Thoracic aorta (tissue), 2 donors: ENCODE measurements at places on chromosomes 3 and 15.
A peak's percentile ranks its signal among the peaks of the same experiment; 100 is the strongest.

- no peak overlapping the region for H3K4me3 ChIP-seq
- no peaks in the 10 kb centered on the region for H3K27me3 ChIP-seq
- no peaks in the 10 kb centered on the region for H3K36me3 ChIP-seq
- H3K4me1 ChIP-seq: peaks cover 27% of the 10 kb centered on the region
- peak overlapping the region; percentile 61 for H3K27ac ChIP-seq
- DNase-seq: no peak
Observed at GRCh38 chr3:20056725-20057611, 16.7 kb downstream of the KAT2B start.

DNA sequence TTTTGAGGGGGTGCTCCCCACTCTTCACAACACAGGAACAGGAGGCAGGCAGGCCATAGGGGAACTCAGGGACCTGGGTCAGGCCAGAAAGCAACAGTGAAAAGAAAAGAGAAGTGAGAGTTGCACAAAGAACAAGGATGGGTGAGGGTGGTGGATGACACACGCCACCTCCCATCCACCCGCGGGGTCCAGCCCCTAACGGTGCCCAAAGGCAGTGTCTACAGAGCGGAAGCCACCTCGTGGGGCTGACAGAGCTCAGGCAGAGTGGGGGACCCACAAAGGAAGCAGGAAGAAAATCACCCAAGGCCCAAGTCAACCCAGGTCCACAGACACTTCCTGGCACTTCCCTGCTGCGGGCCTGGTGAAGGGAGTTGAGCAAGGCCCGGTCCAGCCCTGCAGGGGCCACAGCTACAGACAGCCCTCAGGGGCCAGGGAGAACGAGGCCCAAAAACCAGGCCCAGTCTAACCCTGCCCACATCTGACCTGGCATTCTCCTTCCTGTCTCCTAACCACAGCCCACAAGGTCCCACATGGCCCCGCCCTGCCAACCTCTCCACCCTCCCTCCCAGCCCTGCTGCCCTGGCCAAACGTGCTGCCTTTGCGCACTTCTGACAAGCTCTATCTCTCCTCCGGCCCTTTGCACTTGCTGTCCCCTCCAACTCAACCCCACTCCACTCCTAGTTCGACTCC is 5.9 kb downstream of the NUP210 start:
- no peak for DNase-seq
- peaks cover 3% of the 10 kb centered on the region for H3K4me1 ChIP-seq

DNA sequence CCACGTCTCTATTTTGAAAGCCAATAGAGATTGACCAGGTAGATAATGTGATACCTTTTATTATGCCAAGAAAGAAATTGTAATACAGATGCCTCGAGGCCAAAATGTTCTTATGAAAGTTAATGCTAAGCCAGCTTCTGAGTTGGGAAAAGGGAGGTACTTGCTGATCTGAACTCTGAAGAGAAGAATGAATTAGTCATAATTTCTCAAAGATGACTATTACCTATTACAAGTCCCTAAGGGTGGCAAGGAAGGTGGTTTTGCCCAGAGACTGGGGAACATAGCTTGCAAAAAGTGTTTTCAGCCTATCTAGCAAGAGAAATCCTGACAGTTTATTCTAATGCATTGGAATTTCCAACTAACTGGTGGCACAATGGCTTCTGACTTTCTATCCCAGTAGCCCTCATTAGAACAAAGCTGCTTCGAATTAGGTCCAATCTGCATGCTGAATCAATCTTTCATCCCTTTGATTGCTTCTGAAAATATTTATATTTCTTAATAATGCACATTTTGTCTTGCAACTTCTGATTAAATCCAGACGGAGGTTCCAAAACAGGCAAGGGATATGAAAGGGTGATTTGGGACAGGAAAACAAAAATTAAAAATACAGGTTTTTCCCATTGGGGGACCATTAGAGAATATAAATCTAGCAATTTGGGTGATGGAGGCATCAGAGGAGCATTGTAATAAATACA is 17.7 kb upstream of the NR2F2 start:
- H3K27ac ChIP-seq: no peak overlapping the region
- DNase-seq: no peak
- no peaks in the 10 kb centered on the region for H3K36me3 ChIP-seq
- no peaks in the 10 kb centered on the region for H3K27me3 ChIP-seq
- H3K4me3 ChIP-seq: no peak overlapping the region
- no peaks in the 10 kb centered on the region for H3K4me1 ChIP-seq

GRCh38 chr3:180594631-180595558 is 7.1 kb upstream of the TTC14 start:
- DNase-seq: no peak
- no peaks in the 10 kb centered on the region for H3K36me3 ChIP-seq
- H3K27me3 ChIP-seq: no peaks in the 10 kb centered on the region
- no peak overlapping the region for H3K27ac ChIP-seq

GRCh38 chr15:53665930-53666329 is 93.5 kb downstream of the WDR72 start:
- no peak overlapping the region for H3K4me3 ChIP-seq
- no peaks in the 10 kb centered on the region for H3K4me1 ChIP-seq

DNA sequence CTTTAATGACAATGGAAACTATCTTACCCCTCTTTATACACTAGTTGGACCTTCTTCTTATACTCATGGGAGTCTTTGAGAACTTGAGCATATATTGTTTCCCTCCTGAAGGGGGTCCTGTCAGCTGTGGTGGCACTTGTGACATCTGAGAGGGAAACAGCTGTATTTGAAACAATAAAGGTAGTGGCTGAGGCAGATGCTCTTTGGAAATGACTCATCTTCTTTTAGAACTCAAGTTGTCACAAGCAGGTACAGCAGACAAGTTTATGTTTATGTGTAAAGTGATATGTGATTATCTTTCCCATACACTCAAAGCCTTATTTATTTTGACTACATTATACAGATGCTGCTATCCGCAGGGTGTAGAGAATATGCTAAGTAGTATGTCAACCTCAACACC is 220.0 kb upstream of the GRM7 start:
- no peak overlapping the region for H3K27ac ChIP-seq
- no peaks in the 10 kb centered on the region for H3K27me3 ChIP-seq
- H3K36me3 ChIP-seq: no peaks in the 10 kb centered on the region

DNA sequence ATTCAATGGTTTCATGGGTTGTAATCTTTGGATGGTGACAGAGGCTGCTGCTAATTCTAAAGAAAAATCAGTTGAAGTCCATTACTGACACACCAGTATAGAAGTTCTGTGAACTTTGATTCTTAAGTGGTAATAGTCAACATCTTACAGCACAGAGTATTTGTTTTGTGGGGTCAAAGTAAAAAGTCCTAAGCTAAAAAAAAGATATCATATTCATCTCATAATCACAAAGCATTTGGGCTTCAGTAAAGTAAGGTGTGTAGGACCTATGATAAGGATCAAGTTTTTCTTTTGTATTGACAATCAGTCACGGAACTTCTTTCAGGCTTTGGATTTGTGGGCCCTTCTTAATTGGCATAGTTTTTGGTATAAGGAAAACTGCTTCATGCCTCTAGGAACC is 1.1 kb downstream of the ASTE1 start:
- peaks cover 52% of the 10 kb centered on the region for H3K4me1 ChIP-seq
- no peaks in the 10 kb centered on the region for H3K36me3 ChIP-seq
- H3K4me3 ChIP-seq: peak overlapping the region; percentile 94
- no peak overlapping the region for H3K27ac ChIP-seq
- H3K27me3 ChIP-seq: no peaks in the 10 kb centered on the region

- H3K27ac ChIP-seq: no peak overlapping the region
- H3K27me3 ChIP-seq: no peaks in the 10 kb centered on the region
- no peaks in the 10 kb centered on the region for H3K36me3 ChIP-seq
- H3K4me1 ChIP-seq: peaks cover 13% of the 10 kb centered on the region
- no peak overlapping the region for H3K4me3 ChIP-seq
Observed at GRCh38 chr15:50107591-50108408, 11.2 kb downstream of the ATP8B4 start.

- peak overlapping the region; percentile 82 for H3K4me3 ChIP-seq
- H3K27ac ChIP-seq: peak overlapping the region; percentile 91
- peaks cover under 1% of the 10 kb centered on the region for H3K4me1 ChIP-seq
- H3K27me3 ChIP-seq: no peaks in the 10 kb centered on the region
- H3K36me3 ChIP-seq: peaks cover 43% of the 10 kb centered on the region
Observed at GRCh38 chr3:49028298-49028672, 913 bp downstream of the IMPDH2 start.

DNA sequence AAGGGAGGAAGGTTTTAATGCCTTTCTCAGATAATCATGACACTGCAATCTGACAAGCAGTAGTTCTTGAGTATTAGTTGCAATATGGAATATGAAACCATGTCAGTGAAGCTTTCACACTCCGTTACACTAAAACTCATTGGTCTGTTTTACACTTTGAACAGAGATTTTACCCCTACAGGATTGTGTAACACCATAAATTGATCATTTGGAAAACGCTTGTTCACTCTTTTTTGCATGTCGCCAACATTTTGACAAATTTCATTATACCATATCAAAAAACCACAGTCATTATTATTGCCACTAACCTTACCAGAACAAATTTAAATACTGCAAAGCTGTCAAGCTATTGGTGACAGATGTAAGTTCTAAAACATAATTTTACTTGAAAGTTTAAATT is 404.8 kb upstream of the THBS1 start:
- H3K36me3 ChIP-seq: no peaks in the 10 kb centered on the region
- no peak overlapping the region for H3K27ac ChIP-seq
- H3K4me3 ChIP-seq: no peak overlapping the region
- DNase-seq: no peak
- no peaks in the 10 kb centered on the region for H3K4me1 ChIP-seq

GRCh38 chr3:151356794-151357462 is 27.6 kb upstream of the P2RY13 start:
- H3K27me3 ChIP-seq: no peaks in the 10 kb centered on the region
- H3K4me1 ChIP-seq: peaks cover 9% of the 10 kb centered on the region
- no peak for DNase-seq
- H3K4me3 ChIP-seq: peak overlapping the region; percentile 49

DNA sequence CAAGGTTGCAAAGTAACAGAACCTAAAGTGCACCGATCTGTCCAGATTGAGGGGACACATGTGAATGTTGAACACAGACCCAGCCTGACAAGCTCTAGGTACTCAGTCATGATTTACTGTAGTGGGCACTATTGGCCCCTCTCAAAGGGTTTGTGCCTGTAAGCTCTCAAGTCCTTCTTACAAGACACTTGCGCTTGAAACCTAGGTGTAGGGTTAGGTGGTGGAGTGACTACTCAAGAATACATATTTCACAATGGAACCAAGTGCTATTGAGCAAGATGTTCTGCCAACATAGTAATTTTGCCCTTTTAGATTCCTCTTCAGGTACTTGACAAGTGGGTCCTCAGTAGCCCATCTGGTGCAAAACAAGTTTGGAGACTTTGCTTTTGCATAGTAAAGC is 169.9 kb downstream of the AKAP13 start:
- no peak for DNase-seq
- no peaks in the 10 kb centered on the region for H3K4me1 ChIP-seq
- H3K27ac ChIP-seq: no peak overlapping the region
- H3K36me3 ChIP-seq: no peaks in the 10 kb centered on the region

GRCh38 chr3:185362850-185363661 is at the start of gene MAP3K13:
MAP3K13 (plus strand) TSS chr3:185363136; CDS start chr3:185428582, 65,446 bp downstream.
- no peaks in the 10 kb centered on the region for H3K4me1 ChIP-seq
- peak within 1 kb of the TSS; percentile 61 for H3K27ac ChIP-seq
- H3K4me3 ChIP-seq: peak within 1 kb of the TSS; percentile 89
- no peaks in the 10 kb centered on the region for H3K27me3 ChIP-seq
- peak; percentile 71 for DNase-seq
- H3K36me3 ChIP-seq: no peaks in the 10 kb centered on the region

GRCh38 chr15:39084674-39085530 is 496.0 kb upstream of the THBS1 start:
- no peak overlapping the region for H3K4me3 ChIP-seq
- H3K27me3 ChIP-seq: no peaks in the 10 kb centered on the region
- H3K36me3 ChIP-seq: no peaks in the 10 kb centered on the region
- H3K4me1 ChIP-seq: no peaks in the 10 kb centered on the region

- peak overlapping the region; percentile 84 for H3K4me3 ChIP-seq
- no peaks in the 10 kb centered on the region for H3K4me1 ChIP-seq
- DNase-seq: no peak
Observed at GRCh38 chr3:38347421-38348200, 1.0 kb downstream of the XYLB start.

- DNase-seq: no peak
- H3K4me3 ChIP-seq: no peak overlapping the region
- H3K27ac ChIP-seq: no peak overlapping the region
Observed at GRCh38 chr3:73379465-73379864, 245.3 kb downstream of the PDZRN3 start.

- H3K27ac ChIP-seq: peak overlapping the region; percentile 89
- H3K4me3 ChIP-seq: peak overlapping the region; percentile 89
- peaks cover 15% of the 10 kb centered on the region for H3K4me1 ChIP-seq
- H3K27me3 ChIP-seq: no peaks in the 10 kb centered on the region
Observed at GRCh38 chr3:42803414-42804105, 730 bp downstream of the HIGD1A start.

- H3K27ac ChIP-seq: no peak overlapping the region
- no peaks in the 10 kb centered on the region for H3K36me3 ChIP-seq
- no peak for DNase-seq
- H3K4me3 ChIP-seq: peak overlapping the region; percentile 64
Observed at GRCh38 chr3:10505791-10506585, 602 bp upstream of the ATP2B2 start.
